ENCODE measurements at places on chromosomes 6 and 20.

DNA sequence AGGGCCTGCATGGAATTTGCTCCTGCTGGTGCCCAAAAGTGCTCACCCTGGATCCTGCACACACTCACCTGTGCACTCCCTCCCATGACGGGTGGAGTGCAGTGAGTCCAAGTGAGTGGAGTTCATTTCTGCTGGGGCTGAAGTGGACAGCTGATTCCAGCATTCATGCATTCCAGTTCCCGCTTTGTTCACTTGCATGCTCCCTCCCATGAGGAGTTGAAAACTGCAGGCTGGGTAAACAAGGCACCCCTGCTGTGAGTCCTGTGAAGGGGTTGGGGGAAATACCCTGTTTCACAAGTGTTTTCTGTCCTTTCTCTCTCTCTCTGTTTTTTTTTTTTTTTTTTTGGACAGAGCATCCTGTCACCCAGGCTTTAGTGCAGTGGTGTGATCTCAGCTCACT, 454.1 kb upstream of the NOX3 start:
- DNase-seq = no peak
- H3K27ac ChIP-seq = no peak overlapping the region
- no peaks in the 10 kb centered on the region for H3K4me1 ChIP-seq
- no peaks in the 10 kb centered on the region for H3K27me3 ChIP-seq
- no peaks in the 10 kb centered on the region for H3K36me3 ChIP-seq

DNA sequence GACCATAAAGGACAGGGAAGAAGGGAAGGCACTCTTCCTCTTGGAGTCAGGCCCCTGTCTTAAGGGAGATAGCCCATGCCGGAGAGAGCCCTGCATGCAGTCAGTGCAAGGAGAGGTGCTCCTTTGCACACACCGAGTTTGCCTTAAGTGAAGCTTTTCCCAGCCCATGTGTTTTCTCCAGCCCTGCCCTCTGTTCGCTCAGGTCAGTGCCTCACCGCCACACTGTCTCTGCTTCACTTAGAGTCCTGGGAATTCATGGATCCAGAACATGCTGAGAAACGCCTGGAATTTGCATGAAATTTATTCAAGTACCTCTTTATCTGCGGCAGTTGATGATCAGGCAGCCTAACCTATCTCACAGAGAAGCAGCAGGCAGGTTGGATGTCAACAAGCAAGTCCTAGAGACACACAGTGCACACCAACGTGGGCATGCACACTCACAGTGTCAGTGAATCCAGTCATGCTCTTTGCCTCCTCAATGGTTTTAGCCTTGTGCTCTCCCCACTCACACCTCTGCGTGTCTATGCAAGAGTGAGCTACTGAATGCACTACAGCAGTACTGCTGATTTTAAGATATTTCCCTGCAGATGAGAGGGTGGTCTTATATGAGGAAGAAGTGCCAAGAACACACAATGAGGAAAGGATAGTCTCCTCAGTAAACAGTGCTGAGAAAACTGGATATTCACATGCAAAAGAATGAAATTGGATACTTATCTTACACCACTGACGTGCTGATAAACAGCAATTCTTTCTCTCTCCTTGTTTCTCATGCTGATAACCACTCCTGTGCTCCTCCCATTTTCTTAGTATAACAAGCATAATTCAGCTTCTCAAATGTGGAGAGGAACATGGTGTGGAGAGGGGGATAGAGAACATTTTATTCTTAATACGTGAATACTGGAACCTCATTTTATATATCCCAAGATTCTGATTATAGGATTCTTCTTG, 295.1 kb upstream of the CDYL start:
- no peak overlapping the region for H3K27ac ChIP-seq
- DNase-seq = no peak
- no peaks in the 10 kb centered on the region for H3K36me3 ChIP-seq

DNA sequence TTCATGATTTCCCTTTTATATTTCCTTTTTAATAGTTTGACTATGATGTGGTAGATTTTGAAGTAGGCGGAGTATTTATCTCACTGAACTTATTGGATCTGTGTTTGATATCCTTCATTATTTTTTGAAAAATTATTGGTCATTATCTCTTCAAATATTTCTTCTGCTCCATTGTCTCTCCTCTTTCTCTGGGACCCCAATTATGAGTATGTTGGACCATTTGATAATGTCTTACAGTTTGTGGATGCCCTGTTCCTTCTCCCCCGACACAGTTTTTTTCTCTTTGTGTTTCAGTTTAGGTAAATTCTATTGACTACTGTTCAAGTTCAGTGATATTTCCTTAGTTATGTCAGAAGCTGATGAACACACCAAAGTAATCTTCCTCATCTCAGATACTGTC, 49.4 kb upstream of the COL10A1 start:
- H3K4me1 ChIP-seq = no peaks in the 10 kb centered on the region
- H3K4me3 ChIP-seq = no peak overlapping the region
- H3K36me3 ChIP-seq = no peaks in the 10 kb centered on the region
- H3K27me3 ChIP-seq = no peaks in the 10 kb centered on the region

DNA sequence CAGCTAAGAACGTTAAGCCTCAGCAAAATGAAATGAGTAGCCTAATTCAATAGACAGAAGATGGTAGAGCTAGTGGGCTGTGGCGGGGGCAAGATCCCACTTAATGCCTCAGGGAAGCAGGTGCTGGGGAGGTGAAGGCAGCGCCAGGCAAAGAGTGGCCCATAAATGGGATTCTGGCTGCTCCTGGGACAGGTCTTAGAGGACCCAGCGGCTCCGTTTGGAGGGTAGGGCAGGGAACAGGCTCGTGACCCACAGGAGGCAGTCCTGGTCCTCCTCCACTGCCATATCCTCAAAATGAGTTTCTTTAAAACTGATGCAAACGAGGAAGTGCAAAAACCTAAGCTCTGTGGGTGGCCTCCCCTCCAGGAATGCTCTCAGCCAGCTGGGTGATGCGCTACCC, 32.7 kb downstream of the SAYSD1 start:
- no peak overlapping the region for H3K27ac ChIP-seq
- H3K4me3 ChIP-seq = no peak overlapping the region
- no peak for DNase-seq
- no peaks in the 10 kb centered on the region for H3K4me1 ChIP-seq
- H3K36me3 ChIP-seq = no peaks in the 10 kb centered on the region

DNA sequence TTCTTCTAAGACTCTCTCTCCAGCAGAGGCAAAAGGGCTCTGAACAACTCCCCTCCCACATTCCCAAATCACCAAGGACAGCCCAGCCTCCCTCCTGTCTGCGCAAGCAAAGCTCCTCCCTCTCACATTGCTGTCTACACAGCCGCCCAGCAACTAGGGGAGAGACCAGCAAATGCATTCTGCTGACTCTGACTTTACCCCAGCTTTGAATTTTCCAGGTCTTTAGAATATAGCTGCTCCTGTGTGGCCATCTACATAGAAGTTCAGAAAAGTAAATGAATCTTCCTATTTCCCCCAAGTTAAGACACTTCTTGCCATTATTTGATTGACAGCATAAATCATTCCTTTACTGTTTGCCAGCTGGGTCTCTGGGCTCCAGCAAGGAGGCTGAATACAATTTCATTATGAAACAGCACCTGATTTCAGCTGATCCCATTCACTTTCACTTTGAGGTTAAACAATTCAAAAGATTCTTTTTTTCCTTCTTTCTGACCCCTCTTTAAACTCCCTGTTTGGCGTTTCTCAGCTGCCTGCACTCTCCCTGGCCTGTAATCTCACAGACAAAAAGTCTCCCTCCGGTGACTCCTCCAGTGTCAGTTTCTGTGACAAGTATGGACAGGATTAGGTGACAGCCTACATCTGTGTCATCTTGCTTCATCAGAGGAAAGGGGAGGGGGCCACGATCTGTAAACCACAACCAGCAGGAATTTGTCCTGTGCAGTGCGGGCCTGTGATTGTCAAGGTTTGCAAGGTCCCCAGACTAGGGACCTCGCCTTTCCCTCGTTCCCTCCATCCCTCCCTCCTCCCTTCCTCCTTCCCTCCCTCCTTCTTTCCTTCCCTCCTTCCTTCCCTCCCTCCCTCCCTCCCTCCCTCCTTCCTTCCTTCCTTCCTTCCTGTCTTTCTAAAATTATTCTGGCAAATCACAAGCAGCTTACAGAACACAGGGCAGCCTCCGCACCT, 205.6 kb upstream of the RIN2 start:
- H3K4me3 ChIP-seq = no peak overlapping the region
- no peaks in the 10 kb centered on the region for H3K27me3 ChIP-seq
- H3K36me3 ChIP-seq = no peaks in the 10 kb centered on the region
- H3K27ac ChIP-seq = no peak overlapping the region
- H3K4me1 ChIP-seq = peaks cover 8% of the 10 kb centered on the region

DNA sequence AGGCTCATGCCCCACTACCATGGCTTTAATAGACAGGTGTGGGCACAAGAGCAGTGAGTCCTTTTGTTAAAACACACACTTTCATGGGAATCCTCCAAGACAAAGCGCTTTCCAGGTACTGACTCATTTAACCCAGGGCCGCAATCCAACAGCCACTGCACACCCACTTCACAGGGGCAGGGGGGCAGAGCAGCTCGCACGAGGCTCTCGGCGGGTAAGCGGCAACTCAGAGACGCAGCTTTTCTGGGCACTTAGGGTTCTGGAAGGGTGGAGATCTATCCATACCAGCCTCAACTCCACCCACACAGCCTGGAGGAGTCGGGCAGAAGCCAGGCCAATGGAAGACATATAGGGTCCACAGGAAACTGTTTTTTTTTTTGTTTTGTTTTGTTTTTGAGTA, 28.6 kb downstream of the PSMG4 start:
- peaks cover 10% of the 10 kb centered on the region for H3K36me3 ChIP-seq
- H3K4me3 ChIP-seq = no peak overlapping the region

DNA sequence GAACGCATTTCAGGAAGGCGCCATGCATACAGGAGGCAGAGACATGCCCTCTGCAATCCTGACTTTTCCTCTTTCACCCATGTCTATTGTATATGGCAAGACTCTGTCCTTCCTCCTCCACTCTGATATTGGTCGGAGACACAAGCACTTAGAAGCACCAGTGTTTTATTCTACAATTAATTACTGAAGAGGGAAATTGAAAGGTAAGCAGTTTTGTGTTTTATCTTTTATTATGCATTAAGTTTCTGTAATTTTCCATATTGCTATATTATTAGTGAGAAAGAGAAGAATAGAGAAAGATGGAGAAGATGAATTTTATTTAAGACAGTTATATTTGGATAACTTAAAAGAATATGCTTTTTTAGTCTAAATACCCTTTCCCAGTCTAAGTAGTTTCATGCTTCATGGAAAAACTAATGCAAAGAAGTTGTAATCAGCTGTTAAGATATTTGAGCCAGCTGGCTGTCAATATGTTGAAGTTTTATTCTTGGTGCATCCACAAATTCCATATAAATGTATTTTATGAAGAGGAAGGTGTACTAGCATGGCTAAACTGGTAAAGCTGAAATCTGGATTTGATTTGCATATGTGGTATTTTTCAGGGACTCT, 13.6 kb downstream of the ARID1B start:
- no peak overlapping the region for H3K4me3 ChIP-seq
- no peaks in the 10 kb centered on the region for H3K36me3 ChIP-seq
- H3K27ac ChIP-seq = peak overlapping the region; percentile 11
- H3K4me1 ChIP-seq = peaks cover 15% of the 10 kb centered on the region

DNA sequence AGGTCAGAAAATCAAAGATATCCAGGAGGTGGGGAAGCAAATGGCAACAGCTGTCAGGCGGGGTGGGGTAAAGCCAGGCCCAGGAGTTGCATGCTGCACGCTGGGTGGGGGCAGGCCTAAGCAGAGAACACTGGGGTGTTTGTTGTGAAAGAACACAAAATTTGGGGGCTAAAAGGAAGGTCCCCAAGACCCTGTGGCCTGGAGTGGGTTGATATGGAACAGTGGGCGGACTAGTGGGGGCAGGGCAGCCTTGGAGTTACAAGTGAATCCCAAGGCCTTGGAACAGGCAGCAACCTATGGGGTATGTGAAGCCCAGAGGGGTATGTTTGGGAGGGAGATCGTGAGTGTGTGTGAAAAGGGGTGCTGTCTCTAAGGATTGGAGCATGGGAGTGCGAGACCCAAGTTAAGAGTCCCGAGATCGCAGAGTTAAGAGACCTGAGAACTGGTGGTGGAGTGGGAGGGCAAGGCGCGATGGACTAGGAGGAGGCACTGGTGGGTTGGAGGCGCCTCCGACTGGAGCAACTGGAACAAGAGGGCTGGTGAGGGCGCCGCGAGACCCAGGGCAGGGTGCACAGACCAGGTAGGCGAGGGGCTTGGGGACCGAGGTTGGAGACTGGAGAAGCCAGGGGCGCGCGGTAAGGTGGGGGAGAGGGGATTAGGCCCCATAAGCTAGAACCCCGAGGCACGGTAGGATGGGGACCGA, 658 bp downstream of the CUL7 start:
- H3K4me1 ChIP-seq = peaks cover 17% of the 10 kb centered on the region
- H3K27ac ChIP-seq = peak overlapping the region; percentile 86
- peaks cover 32% of the 10 kb centered on the region for H3K36me3 ChIP-seq
- H3K4me3 ChIP-seq = peak overlapping the region; percentile 90
- no peaks in the 10 kb centered on the region for H3K27me3 ChIP-seq

DNA sequence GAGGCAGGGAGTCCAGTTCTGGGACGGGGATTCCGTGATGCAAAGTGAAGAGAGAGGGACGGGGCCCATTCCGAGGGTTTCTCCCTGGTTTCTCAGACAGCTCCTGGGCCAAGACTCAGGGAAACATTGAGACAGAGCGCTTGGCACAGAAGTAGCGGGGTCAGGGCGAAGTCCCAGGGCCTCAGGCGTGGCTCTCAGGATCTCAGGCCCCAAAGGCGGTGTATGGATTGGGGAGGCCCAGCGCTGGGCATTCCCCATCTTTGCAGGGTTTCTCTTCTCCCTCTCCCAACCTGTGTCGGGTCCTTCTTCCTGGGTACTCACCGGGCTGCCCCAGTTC, 35.9 kb upstream of the HLA-G start:
- peaks cover 2% of the 10 kb centered on the region for H3K36me3 ChIP-seq
- H3K27me3 ChIP-seq = no peaks in the 10 kb centered on the region
- peak overlapping the region; percentile 82 for H3K4me3 ChIP-seq
- peaks cover 22% of the 10 kb centered on the region for H3K4me1 ChIP-seq
- no peak for DNase-seq
- H3K27ac ChIP-seq = peak overlapping the region; percentile 98

All from keratinocyte (primary cell).